ENCODE measurements at places on chromosomes 2 and 18.

DNA sequence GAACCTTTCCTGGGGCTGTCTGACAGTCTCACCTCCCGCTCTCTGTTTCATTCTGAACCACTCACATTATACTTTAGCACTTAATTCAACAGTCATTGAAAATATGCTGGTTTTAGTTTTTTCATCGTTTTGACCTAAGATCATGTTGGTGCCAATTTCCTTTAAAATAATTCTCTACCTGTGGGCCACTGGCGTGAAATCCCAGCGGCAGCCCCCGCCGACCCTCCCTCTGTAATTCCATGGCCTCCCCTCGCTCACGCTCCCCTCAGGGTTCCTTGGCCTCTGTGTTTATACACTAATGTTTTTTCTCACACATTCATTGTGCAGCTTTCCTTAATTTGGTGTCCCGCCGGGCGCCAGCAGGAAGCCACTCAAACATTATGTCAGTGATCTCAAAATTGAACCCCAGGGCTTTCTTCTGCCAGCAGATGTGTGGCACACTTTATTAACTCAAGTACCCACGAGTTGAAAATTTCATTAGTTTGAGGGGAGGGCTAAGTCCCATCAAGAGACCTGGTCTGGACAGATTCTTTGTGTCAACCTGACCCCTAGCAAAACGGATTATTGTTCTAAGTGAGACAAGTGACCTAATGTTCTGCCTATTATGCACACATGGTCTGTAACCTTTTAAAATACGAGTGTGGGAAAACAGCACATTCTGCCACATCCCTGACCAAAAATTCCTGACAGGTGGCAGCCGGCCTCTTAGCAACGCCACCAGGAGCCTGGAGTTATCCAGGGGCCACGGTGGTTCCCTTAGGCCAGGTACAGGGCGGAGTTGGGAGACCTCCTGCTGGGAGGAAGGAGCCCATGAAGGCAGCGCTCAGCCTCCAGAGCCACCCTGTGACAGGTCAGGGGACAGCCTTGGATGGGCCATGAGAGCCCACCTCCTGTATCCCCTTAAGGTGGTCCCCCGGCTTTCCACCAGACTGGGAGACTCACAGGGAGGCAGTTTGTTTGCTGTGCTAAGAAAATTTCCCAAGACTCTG, 53.1 kb downstream of the APOB start:
- DNase-seq = no peak

DNA sequence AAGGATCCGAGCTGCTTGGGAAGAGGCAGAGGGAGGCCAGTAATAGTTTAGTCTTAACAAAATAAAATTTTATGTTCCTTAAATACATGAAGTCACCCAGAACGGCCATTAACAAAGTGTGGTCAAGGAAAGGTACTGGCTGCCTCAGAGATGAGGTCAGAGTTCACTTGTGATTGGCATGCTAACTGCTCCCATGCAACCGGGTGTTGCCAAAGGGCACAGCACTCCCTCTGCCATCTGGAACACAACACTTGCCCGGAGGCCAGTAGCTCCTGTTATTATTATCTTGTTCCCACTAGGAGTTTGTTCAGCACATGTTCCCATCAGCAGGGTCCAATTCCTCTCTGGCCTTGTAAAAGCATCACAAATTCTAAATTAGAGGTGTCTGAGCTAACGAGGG, 207.0 kb downstream of the CYP26B1 start:
- DNase-seq = no peak

- DNase-seq = no peak
Measured at GRCh38 chr2:109447251-109447661, 166.5 kb downstream of the SEPTIN10 start.

- no peak for DNase-seq
Measured at GRCh38 chr2:63440612-63441011, 147.7 kb downstream of the WDPCP start.

- DNase-seq = peak; percentile 40
Measured at GRCh38 chr18:55320424-55321264, 267.3 kb downstream of the TCF4 start.

GRCh38 chr2:189552991-189553404, 27.6 kb downstream of the SLC40A1 start:
- DNase-seq = peak; percentile 48

GRCh38 chr2:112582314-112582746, 2.1 kb upstream of the CHCHD5 start:
- DNase-seq = peak; percentile 87

- no peak for DNase-seq
Measured at GRCh38 chr2:127514485-127514884, 11.8 kb downstream of the IWS1 start.
